ENCODE measurements at places on chromosomes 6 and 20. TPM values are rescaled to one million over a fixed set of nuclear protein-coding genes. Genes with fewer than 3 reads are reported as not detected.

GRM1 gene
- total RNA-seq: not detected

SCRT2 gene
- not detected for total RNA-seq

LAMA4 gene
- not detected for total RNA-seq

C6orf141 gene
- 0.55 TPM for total RNA-seq

ARID1B gene
- total RNA-seq: 82.5 TPM

GPX5 gene
- total RNA-seq: not detected

SLC13A3 gene
- not detected for total RNA-seq

DEFB112 gene
- total RNA-seq: not detected

HLA-DOB gene
- 6.9 TPM for total RNA-seq

STK38 gene
- total RNA-seq: 76.7 TPM

PLG gene
- 0.39 TPM for total RNA-seq

KCNQ2 gene
- 0.05 TPM for total RNA-seq

COL10A1 gene
- not detected for total RNA-seq

HSP90AB1 gene
- total RNA-seq: 889 TPM

BHLHE23 gene
- total RNA-seq: not detected

C20orf141 gene
- total RNA-seq: not detected

OR5V1 gene
- total RNA-seq: not detected

SEL1L2 gene
- total RNA-seq: not detected

PCK1 gene
- total RNA-seq: not detected

FAM50B gene
- total RNA-seq: 11.0 TPM

VPS52 gene
- 65.8 TPM for total RNA-seq

ZNF831 gene
- 6.6 TPM for total RNA-seq

NMBR gene
- not detected for total RNA-seq

PTK6 gene
- total RNA-seq: 1.2 TPM

TAAR5 gene
- total RNA-seq: not detected

TSHZ2 gene
- total RNA-seq: 2.9 TPM

THEMIS gene
- total RNA-seq: 48.1 TPM

SLC17A9 gene
- total RNA-seq: 11.0 TPM

CUL9 gene
- 45.5 TPM for total RNA-seq

FOXA2 gene
- total RNA-seq: not detected

ECT2L gene
- not detected for total RNA-seq

ITPR3 gene
- total RNA-seq: 48.9 TPM

Data from T-helper 2 cell treated with Interferon-gamma antibody and Interleukin-4, amounts not matched to agents 100 ng/mL and 5 ng/mL, for 36 hours (primary cell).